ENCODE measurements at places on chromosomes 11 and 22.

GRCh38 chr11:117498791-117499190, 171.1 kb downstream of the CEP164 start:
- no peak for DNase-seq

DNA sequence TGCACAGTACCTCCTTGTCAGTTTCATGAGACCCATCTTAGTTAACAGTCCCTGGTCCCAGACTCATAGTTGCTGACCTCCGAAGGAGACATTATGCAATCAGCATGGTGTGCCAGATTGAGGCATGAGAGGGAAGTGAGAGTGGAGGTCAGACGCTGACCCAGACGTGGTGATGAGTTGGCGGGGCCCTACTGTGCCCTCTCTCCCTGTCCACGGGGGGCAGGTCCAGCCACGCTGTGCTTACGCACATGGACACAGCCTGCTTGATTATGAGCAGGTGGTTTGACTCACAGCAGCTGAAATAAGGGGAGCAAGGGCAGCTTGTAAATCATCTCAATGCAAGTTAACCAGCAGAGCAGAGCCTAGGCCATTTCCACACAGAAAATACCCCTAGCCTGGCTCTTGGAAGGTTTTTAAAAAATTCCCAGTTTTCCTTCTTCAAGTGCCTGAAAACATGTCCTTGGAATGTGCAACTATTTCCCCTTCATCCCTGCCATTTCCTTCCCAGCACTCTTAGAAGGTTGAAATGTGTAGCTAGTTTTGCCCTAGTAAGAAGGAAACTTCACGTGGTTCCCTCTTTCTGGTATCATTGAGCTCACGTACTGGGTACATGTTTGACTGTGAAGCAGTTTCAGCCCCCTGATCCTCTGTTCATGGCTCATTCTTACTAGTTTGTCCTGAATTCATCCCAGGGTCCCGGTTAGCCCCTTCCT, 122.6 kb upstream of the SORL1-AS1 start:
- DNase-seq = no peak

- no peak for DNase-seq
These were observed 139.8 kb downstream of the CCDC81 start for GRCh38 chr11:86514453-86514852.

DNA sequence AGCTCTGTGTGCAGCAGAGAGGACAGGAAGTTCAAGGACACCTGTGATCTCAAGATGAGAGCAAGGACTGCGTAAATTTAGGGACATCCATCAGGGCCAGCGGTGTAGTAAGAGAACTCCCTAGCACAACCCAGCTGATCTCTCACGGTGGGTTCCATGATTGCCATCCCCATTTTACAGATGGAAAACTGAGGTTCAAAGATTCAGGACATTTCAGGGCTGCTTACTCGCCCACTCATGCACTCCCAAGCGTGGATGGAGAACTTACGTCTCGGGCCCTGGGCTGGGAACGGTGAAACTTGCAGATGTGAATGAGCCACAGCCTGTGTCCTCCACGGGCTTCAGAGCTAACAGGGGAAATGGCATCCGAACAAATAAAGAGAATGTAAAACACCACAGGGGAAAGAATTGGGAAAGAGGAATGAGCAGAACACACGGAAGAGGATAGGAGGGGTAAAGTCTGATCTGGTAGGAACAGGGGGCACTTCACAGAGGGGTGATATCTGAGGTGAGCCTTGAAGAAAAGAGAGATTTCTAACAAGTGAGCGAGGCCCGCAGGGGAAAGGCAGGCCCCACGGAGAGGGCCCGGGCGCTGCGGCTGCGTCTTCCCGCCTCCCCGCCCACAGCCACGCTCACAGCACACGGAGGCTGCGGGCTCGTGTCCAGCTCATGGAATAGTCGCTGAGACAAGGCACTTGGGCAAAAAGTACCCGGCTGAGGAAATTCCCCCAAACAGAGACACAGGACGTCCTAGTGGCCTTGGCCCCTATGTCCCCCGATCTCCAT, 55.9 kb downstream of the RPUSD4 start:
- DNase-seq = no peak

GRCh38 chr11:102666331-102666957, 39.1 kb downstream of the MMP27 start:
- DNase-seq = no peak

GRCh38 chr22:24068717-24069297, 57.7 kb downstream of the CABIN1 start:
- no peak for DNase-seq

GRCh38 chr11:120709808-120710207, 198.3 kb downstream of the GRIK4 start:
- DNase-seq = no peak

DNA sequence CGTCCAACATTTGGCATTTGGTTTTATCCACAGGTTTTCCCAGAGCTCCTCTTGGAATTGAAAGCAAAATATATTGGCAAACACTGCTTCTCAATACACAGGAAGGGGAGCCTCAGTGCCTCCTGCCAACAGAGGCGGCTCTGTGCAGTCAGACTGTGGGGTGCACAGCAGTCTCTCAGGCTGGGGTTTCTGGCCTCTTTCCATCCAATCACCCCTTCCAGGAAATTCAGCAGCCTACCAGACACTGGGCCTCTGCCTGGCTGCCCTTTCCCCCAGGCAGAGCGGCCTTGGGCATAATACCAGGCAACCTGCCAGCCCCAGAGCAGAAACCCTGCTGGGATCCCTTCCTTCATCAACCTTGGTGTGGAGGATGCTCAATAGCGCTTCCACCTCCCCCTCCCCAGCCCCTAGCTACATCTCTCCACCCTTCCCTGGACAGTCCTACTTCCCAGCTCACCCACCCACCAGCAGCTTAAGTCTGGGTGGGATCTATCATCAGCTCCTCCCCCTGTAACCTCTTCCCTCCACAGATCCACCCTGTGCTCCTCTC, 17.8 kb upstream of the RAPSN start:
- peak; percentile 57 for DNase-seq

- DNase-seq = no peak
These were observed 419.5 kb upstream of the TENM4 start for GRCh38 chr11:79860336-79860735.

DNA sequence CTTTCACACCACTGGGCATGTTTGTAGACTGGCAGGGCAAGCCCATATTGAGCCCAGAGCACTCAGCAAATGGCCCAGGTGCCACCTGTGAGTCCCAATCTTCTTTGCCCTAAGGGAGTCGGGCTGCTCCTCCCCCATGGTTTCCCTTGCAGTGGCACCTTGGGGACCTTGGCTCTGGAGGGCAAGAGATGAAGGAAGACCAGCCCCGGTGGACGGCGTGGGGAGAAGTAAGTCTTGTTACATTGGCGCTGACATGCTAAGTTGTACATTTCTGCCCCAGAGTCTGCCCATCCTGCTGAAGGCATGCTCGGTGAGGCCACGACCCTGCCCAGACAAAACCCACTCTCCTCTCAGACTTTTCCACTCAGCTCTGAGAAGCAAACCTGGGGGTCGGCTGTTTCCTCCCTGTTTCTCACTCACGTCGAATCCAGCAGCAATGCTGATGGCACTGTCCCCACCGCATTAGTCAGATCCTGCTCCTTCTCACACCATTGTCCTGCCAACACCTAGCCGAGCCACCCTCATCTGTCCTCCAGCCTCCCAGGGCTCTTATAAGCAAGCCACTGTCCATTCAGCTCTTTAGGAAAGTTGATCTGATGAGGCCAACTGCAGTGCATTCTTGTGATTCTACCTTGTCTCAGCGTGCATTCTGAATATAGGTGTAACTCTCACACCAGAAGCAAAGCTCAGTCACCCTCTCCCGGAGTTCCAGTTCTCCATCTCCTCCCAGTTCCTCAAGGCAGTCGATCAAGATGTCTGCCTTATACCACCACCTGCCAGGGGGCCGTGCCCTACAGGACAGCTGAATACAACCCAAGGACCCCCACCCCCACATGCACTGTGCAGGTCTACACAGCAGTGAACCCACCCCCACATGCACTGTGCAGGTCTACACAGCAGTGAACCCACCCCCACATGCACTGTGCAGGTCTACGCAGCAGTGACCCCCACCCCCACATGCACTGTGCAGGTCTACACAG, 827.1 kb downstream of the TBC1D22A start:
- DNase-seq = no peak

DNA sequence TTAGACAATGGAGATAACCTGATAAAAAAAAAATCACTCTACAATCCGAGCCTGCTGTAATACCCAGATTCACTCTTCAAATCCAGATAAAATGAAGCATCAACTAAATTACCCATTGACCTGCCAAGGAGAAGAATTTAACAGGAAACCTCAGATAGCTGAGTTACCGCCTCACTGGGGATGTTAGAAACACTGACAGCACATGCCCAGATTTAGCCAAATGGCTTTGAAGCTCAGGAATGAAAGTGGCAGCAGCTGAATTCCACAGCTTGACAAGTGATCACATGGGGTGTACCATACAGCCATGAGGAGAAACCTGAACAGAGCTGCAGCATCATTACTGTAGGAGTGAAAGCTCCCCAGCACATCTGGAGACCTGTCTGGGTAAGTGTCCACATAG, 807.6 kb downstream of the DLG2 start:
- DNase-seq = no peak

DNA sequence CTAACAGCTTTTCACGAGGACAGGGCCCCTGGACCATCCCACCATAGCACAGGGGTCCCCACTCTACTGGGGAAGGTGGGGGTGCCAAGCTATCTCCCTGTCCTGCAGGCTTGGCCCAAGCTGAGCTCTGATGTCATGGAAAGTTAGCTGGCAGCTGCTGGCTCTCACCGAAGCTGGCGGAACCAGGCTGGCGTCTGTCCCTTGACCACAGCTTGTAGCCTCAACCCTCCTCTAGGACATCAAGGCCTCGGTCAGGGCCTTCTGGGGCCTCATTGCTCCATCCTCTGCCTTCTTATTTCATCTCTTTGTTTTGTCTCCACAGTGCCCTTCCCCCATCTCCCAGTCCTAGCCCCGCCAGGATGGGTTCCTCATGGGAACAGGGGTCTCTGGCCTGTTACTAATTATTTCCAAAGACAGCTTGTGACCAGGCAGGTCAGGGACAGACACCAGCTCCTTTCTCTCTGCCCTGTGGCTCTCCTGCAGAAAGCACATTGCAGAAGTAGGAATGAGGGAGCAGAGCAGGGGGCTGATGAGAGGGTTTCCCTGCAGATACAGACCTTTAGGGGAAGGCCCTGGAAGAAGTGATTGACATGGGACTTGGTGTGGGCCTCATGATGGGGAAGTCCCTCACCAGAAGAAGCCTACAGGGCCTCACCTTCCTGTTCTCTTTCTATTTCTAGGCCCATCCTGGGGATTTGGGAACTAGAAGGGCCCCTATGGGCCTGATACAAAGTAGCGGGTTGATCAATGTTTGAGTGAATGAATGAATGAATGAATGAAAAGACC, 97.5 kb upstream of the ALX4 start:
- DNase-seq = peak; percentile 40

DNA sequence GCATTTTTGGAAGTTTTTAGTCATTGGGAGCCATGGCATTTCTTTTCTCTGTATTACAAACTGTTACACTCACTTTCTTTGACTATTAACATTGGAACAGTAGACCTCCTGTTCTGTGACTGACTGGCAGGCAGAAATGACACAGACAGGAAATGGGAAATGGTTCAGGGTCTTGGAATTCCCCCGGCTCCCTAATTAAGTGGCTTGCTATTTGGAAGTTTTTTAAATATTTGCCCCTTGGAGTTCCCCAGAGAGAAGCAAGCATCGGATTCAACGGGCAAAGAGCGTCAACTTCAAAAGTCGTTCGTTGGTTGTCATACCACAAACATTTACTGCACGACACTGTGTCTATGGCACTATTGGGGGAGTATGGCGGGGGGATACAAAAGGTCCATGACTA, 1.1 kb upstream of the BIRC2 start:
- peak; percentile 37 for DNase-seq

DNA sequence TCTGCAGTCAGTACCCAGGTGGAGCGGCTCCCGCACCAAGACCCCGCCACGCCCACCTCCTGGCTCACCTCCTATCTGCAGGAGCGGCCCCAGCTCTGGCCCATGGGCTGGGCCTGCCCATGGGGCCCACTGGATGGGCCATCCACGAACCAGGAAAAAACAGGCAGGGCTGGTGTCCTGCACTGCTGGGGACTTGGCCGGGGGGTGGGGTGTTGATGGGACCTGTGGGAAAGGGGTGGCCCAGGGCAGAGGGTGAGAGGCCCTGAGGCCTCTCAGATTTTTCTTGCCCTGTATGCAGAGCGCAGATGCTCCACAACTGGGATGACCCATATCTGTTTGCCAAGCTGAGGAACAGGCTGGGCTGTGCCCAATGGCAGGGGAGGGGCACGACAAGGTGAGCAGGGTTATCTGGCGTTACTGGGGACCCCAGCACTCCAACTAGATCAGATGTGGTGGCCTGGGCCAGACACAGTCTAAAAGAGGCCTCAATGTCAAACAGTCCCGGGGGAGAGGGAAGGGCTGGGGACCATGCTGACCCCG, 2.7 kb upstream of the PIM3 start:
- DNase-seq = peak; percentile 19

DNA sequence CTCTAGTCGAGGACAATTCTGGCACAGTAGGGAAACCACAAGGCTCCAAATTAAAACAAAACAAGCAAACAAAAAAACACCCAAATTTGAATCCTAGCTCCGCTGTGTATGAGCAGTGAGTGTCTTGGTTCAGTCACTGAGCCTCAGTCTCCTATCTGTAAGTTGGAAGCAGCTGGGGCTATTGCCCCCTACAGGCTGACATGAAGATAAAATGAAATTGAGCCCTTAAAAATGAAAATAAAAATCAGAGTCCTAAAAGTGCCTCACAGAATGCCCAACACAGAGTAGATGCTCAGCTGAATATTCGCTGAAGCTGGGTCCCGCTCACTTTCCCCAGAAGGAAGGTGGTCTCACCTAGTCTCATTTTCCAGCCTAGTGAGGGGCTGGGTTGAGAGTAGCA, 65.2 kb downstream of the PDE2A start:
- no peak for DNase-seq

DNA sequence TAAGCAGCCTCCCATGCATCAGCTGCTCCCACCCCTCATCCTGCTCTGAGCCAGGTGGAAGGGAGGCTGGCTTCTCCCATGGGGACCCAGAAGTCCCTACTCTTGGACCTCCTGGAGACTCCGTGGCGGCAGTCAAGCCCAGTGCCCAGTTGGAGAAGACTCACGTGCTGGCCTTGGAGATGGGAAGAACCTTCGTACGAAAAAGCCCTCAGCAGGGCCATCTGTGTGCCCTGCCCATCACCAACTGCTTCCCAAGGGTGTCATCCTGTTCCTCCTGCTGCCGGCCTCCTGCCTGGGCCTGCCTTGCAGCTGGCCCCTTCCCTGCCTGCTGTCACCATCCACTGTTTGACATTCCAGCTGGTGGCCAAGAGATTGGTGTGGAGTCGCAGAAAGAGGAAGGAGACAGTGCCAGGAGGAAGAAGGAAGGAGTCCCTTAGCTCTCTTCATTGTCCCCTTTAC, 28.0 kb downstream of the ARHGAP1 start:
- no peak for DNase-seq

GRCh38 chr11:109798521-109798920, 294.7 kb upstream of the ZC3H12C start:
- DNase-seq = no peak
